ENCODE measurements at places on chromosomes 11 and 22.

GRCh38 chr11:40642284-40642683, 817.2 kb downstream of the LRRC4C start:
- no peak for DNase-seq

DNA sequence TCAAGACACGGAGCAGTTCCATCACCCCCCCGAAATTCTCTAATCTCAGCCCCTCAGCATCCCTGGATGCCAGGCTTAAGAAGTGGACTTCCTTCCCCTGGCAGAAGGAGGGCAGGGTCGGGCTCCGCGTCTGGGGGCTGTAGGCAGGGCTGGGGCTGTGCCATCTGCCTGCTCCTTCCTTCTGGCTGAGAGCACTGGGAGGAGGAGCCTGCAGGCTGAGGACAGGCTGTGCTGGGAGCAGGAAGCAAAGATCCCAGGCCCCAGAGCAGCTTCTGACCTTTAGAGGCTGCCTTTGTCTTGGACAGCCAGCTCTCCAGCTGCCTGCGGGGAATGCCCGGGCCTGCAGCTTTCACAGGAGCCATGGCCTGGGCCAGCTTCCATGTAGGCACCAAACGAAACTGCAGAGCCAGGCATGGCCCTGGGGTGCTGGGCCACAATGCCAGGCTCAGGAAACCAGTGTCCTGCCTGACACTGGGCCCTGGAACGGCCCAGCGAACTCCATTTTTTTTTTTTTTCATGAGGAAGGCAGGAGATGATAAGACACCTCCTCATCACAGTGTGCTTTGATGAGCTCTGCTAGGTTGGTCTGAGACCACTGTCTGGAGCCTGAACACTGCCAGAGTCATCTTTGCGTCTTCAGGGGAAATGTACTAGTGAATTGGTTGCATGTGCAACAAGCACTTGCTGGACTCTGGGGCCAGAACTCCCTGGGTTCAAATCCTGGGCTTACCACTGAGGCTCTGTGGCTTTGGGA, 67.9 kb downstream of the MCM5 start:
- no peak for DNase-seq

- no peak for DNase-seq
Observed at GRCh38 chr11:71582309-71582895, at the start of gene KRTAP5-11. Gene KRTAP5-11, minus strand, starts transcription at chr11:71582875. Its CDS starts 38 bp downstream, at chr11:71582837.

GRCh38 chr11:87726506-87726905, 448.7 kb downstream of the RAB38 start:
- no peak for DNase-seq

GRCh38 chr11:62593434-62594044, 2.2 kb upstream of the TUT1 start:
- peak; percentile 67 for DNase-seq

DNA sequence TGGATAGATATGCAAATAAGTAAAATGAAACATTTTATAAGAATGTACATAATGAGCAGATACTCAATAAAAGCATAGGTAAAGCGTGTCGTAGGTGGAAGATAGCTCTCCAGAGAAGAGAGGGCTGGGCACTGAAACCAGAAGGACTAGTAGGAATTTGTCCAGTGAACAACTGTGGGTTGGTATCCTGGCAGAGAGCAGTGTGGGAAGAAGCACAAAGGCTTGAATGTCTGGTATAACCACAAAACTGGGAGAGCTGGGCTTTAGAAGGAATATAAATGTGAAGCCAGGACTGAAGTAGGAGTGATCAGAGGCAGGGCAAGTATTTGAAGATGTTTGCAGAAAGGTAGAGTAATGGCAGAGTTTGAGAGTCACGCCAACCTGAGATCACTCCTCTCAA, 33.1 kb upstream of the CARD16 start:
- no peak for DNase-seq

GRCh38 chr22:20520093-20520511, 12.7 kb downstream of the MED15 start:
- DNase-seq = no peak

DNA sequence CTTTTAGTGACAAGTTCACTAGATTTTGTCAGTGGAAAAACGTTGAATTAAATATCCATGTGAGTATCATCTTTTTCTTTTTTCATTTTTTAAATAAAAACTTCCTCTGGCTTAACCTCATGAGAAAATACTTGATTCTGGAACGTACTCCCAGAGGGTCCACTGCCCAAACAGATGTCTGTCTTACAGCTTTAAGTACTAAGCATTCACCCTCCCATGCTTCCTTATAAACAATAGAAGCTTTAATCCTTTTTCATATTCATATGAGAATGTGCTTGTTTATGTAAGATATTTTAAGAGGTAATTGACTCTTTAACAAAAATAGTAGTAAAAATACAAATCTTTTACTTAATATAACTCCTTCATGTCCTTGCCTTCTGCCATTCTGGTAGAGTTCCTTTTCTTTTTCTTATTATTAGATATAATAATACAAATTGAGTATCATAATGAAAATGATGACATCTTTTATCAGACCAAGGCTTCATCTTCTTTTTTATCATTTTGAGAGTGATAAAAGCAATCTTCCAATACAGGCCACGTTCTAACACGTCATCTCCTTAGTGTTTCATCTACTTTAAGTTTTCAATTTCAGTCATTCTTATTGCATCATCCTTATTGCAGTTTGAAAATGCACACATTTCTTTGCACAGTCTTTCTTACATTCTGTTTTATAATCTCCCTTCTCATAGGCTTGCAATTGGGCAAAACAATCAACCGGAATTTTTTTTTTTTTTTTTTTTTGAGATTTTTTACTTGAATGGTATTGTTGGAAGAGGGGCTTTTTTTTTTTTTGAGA, 69.5 kb upstream of the MYO18B start:
- DNase-seq = no peak

GRCh38 chr11:58977470-58977869, 38.2 kb downstream of the GLYATL1 start:
- DNase-seq = no peak

DNA sequence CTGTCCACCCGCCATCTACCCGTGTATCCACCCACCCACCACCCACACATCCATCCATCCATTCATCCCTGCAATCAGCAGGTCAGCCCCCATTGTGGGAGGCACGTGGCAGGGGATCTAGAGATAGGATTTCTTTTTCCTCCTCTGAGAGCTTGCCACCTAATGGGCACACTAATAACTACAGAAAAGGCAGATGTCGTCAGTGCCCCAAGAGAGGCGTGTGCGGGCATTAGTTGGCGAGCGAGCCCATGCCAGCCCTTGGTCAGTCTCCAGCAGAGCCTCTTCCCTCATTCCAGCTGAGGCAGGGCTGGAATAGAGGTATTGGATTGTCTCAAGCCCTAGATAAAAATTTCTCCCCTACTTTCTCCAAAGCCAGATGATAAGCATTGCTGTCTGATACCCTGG, 9.7 kb downstream of the USP2 start:
- no peak for DNase-seq

GRCh38 chr11:14386895-14387480, 28.0 kb upstream of the RRAS2 start:
- DNase-seq = no peak

GRCh38 chr11:46456269-46457001, 64.9 kb upstream of the CHRM4 start:
- DNase-seq = no peak

- DNase-seq = peak; percentile 38
Observed at GRCh38 chr22:49992921-49993648, 19.5 kb downstream of the IL17REL start.

- DNase-seq = no peak
Observed at GRCh38 chr11:107682171-107682570, 29.7 kb downstream of the SLN start.

DNA sequence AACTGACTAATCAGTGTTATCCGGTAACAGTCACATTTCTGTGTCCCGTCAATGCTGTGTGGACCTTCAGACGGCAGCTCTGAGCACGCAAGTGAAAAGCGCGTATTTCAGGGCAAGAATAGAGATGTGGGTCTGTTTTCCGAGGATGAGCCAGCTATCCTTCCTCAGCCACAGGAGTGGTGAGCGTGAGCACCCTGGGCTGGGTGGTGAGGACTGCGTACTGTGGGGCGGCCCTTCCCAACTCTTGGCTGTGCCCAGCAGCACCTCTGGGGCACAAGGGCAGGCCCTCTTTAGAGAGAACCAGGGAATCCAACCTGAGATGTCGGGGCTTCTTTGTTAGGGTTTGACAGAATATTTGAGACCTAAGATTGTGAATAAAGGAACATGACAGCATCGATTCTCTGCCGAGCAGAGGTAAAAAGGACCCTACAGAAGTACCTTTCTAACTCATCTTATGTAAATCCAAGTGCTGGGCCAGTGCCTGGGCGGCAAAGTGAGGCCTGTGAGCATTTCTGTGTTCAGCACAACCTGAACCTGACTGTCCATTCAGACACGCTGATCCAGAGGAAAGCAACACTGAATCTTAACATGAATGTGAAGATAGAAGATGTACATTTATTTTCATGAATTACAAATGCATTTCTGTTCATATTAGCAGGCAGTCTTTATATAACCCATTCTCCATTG, 26.5 kb upstream of the YPEL1 start:
- no peak for DNase-seq

GRCh38 chr22:35305525-35306070, 5.9 kb downstream of the TOM1 start:
- DNase-seq = no peak

DNA sequence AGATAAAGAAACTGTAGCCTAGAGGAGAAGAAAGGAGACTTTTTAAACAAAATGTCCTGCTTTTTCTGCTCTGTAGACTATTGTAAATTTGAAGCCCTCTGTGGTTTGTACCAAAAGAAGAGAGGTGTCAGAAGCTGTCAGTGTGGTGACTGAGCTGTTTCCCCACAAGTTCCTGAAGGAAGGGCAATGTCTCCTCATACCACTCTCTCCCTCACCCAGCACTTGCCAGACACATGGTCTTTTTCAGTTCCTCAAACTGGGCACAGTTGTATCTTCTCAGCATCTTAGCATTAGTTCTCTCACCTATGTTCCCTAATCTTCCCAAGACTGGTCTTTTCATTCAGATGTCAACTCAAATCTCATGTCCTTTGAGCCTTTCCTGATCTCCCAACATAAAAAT, 4.3 kb downstream of the BCO2 start:
- DNase-seq = no peak

GRCh38 chr22:23060612-23061400, 9.5 kb upstream of the GNAZ start:
- DNase-seq = peak; percentile 15

GRCh38 chr22:28394513-28395110, 285.0 kb downstream of the TTC28 start:
- DNase-seq = no peak

DNA sequence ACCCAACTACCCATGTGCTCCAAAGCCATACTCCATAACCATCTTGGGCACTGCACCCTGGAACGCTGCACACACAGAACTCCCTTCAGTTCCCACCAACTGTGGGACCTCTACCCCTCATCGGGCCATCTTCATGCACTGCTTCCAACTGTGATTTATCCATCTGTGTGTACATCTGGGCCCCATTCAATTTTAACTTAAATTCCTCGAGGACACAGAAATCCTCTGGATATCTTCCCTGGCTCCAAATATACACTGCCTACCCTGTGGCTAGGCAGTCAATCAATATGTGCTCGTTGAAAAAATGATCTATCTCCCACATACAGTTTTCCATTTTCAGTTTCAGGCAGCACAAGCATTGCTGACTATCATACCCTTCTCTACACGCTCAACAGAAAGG, 4.9 kb downstream of the FEZ1 start:
- no peak for DNase-seq

DNA sequence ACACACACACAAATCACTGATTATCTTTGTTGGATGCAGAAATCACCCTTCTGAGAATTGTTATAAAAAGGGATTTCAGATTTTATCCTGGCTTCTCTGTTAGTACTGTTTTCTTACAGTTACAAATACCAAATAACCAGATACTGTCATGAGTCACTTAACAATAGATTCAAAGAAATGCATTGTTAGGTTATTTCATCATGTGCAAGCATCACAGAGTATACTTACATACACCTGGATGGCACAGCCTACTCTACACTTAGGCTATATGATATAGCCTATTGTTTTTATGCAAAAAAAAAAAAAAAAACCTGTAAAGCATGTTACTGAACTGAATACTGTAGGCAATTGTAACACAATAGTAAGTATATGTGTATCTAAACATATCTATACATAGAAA, 319.2 kb upstream of the ARHGAP42 start:
- no peak for DNase-seq

DNA sequence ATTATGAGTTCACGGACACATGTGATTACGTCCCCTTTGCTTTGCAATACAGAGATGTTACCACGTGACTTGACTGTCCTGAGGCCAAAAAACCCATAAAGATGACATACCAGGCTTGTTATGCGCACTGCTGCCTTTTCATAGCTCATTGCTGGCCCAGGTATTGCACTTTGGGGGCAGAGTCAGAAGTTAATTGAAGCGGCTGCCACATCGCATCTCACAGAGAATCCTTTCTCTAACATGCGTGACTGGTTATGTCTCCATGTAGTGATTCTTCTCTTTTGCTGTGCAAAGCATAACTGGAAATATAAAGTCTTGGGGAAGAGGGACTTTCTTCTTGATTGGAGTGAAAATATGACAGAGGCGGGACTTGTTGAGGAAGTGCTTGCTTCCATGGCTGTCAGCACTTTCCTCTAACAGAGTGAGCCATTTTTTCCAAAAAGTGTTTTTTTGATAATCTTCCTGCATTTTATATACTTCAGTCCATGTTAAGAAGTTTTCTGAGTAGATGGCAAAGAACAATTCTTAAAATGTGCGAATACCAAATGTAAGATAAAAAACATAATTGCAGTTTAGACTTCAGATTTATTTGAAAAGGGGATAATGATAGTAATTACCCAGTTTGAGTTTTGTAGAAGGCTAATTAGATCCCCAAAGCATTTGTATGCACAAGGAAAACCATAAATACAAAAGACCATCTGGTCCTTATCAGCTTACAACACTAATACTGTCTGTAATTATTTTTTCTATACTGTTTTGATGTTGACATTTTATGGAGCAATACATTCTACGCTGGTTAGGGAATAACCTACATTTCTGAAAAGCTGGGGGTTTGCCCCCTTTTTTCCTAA, 324.6 kb upstream of the MTNR1B start:
- DNase-seq = no peak

- DNase-seq = no peak
Observed at GRCh38 chr11:65954771-65955170, 6.8 kb upstream of the SART1 start.

DNA sequence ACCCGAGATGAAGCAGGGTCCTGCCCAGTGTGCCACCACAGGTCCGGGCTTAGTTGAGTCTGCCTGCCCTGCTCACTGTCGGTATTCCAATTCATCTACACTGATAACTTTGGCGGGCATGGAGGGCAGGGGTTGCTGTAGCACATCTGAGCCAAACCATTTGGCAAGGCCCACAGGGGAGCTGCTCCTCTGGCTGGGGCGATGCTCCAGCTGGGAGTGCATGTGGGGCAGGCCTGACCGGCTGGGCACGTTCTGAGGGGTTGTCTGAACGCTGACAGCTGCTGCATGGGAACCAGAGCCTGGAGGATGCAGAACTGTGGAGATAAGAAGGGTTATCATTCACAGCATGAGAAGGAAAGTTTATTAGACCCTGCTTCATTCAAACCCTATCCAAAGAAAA, 40.4 kb downstream of the DRG1 start:
- DNase-seq = peak; percentile 47

DNA sequence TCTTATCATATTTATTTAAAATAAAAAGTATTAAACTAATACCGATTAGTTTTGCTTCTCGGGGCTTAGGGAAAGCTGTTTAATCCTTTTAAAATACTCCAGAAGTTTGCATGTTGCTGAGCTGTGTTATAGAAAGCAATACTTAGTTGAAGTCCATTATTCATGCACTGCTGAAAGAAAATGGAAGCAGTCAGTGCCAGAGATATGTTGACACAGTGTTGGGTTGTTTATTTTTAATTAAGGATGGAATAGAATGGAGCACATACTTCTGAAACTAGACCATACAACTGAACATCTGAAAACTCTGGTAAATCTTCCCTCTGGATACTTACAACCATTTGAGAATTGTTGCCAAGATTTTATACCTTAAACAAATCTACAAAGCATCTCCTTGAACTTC, 282.7 kb upstream of the CCDC179 start:
- no peak for DNase-seq
